Activated naive CD4-positive, alpha-beta T cell (primary cell): ENCODE measurements at places on chromosomes 3 and 15.

DNA sequence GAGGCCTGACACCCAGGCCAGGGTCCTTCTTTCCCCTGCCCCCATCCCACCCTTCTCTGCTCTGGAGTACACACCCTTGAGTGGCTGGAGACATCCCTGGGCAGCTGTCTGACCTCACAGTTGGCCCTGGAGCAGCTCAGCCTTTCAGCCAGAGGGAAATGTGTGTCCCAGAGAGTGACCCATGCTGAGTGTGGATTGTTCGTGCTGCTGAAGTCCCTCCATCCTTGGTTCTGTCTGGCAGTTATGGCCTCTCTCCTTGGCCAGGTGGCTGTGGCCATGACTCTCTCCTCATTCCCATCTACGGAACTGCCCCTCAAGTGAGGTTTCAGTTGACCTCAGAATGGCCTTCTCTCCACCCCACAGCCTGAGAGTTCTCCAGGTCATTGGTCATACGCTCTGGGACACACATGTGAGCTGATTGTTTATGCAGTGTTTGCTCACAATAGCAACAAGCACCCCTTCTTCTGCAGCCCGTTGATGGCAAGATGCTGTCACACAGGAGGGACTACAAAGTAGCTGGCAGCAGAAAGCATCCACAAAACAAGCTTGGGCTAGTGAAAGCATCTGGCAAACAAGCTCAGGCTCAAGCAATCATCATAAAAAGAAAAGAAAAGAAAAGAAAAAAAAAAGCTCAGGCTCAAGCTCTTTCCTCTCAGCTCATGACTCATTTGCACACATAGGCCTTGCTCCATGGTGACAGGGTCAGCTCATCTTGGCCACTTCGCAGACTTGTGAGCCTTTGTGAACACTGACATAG is 55.3 kb upstream of the ITGA11 start:
- DNase-seq: no peak

DNA sequence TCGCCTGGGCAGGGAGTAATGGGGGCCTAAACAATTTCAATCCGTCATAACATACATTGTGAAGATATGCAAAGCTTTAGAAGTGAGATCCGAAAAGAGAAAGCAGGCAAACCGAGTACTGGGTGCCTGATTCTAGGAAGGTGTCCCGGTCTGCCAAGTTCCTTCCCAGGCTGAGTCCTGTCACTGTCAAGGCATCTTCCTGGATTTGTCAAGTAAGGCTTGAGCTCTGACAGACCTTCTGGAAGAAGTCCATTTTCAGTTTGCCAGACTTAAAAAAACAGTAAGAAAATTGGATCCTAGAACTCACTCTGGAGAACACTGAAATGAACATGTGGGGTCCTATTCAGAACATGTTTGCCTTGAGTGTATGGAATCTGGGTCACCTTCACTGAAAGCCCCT is 253.9 kb downstream of the RORA start:
- no peak for DNase-seq

GRCh38 chr3:114685161-114685560 is 391.3 kb downstream of the TIGIT start:
- DNase-seq: no peak

GRCh38 chr3:149535333-149535685 is 60.8 kb downstream of the TM4SF4 start:
- no peak for DNase-seq

GRCh38 chr3:52827866-52828376 is 2.6 kb downstream of the ITIH4 start:
- DNase-seq: no peak

DNA sequence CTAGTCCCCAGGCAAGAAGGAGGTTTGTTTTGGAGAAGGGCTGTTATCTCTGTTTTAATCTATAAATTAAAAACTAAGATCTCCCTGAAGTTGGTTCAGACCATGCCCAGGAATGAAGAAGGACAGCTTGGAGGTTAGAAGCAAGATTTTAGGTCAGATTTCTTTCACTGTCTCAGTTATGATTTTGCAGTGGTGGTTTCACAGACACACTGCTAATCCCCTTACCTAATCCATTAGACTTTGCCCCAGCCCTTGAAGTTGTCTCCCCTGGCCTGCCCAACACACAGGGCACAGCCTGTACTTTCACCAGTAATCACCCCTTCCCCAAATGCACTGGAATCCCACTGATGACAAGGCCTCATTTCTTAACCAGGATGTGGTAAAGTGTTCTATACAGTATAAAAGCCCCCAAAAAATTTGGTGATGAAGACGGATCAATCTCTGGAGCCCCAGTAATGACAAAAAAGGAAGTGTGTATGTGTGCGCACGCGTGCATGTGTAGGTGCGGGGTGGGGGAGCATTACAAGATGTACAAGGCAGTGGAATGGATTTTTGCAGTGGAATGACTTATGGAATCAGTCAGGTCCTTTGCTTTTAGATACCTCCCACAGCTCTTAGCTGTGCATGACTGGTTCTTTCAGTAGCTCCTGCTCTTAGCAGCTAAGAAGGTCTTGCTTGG is 73.1 kb upstream of the TERB2 start:
- no peak for DNase-seq

DNA sequence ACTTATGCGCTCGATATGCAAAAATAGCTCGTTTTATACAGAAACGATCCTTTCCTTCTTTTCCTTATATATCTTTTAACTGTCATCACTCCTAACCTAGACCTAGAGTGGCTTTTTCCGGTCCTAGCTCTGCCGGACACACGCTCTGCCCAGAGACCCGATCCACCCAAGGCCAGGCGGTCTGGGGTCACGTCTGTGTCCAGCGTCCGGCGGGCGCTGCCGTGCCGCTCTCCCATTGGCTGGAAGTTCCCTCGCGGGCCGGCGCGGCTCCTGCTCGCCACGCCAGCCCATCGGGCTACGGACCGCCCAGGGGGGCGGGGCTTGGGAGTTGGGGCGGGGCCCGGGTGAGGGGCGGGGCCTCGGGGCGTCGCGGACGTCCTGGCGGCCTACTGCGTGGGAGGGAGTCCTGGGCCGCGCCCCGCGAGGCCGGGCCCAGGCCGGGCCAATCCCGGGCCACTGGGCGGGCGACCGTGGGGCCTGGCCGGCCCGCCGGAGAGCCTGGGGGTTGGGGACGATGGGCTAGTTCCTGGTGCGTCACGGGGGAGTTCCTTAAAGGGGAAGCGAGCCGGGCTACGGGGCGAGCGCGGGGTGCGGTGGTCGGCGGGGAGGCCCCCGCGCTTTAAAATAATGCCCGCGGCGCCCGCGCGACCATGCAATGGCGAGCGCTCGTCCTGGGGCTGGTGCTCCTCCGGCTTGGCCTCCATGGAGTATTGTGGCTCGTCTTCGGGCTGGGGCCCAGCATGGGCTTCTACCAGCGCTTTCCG is at the start of gene EDEM1:
Gene EDEM1 (plus strand): TSS at position 552 of the 764 bp plus-strand sequence. CDS start 99 bp downstream, at position 651.
- DNase-seq: peak; percentile 87

DNA sequence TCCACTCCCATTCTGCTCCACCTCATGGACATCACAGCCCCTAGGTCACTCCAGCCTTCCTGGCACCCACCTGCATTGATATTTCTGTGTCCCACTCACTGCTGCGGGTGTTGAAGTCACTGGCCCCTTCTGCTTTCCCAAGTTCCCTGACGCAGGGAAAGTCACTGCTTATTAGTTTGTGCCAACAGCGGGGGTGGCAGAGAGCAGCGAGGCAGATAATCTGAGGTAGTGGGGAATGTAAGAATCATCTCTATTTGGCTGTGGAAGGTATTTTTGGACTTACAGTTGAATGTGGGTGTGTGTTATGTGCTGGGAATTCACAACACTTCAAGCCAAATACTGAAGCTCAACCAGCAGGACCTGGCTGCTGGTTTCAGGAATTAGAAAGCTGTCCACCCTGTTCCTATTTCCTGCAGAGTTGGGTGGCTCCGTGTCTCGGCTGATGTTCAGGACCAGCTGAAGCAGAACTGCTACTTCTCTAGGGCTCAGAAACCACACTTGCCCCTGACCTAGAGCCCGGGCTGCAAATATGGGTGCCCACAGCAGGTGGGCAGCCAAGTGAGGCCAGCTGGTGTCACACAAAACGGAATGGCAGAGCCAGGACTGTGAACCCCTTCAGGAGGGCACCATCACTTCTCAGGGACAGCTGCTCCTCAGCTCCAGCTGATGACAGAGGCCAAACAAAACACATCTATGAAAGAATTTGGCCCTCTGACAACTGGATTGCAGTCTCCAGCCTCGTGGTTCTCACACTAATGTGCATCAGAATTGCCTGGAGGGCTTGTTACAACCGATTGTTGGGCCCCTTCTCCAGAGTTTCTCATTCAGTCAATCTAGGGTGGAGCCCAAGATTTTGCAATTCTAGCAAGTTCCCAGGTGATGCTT is 57.7 kb downstream of the SEMA5B start:
- no peak for DNase-seq

- DNase-seq: no peak
These were observed 17.4 kb downstream of the SUSD5 start for GRCh38 chr3:33201195-33201594.

GRCh38 chr15:32701863-32702262 is 15.9 kb upstream of the GREM1 start:
- no peak for DNase-seq

GRCh38 chr3:63089751-63090132 is 188.4 kb upstream of the SYNPR start:
- no peak for DNase-seq

GRCh38 chr15:64515196-64515595 is 54.8 kb downstream of the ZNF609 start:
- DNase-seq: no peak

DNA sequence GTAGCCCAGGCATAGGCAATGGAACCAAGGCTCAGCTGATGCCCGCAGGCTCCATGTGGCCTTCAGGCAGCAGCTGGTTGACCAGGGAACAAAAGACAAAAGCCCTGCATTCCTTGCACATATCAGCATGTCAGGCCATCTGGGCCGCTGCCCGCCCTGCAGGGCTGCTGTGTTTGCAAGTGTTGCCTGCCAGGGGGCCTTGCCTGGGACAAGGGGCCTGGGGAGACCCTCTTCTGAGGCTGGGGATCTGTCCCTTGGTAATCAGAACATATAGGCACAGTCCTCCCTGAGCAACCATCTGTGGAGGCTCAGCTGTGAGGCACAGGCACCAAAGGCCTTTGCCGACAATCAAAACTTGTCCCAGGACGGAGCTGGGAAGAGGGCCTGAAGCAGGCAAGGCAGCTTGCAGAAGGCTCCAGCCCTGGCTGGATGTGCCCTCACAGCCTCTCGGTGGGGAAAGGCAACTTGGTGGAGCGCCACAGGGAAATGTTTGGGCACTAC is 138.2 kb downstream of the TPRA1 start:
- no peak for DNase-seq

DNA sequence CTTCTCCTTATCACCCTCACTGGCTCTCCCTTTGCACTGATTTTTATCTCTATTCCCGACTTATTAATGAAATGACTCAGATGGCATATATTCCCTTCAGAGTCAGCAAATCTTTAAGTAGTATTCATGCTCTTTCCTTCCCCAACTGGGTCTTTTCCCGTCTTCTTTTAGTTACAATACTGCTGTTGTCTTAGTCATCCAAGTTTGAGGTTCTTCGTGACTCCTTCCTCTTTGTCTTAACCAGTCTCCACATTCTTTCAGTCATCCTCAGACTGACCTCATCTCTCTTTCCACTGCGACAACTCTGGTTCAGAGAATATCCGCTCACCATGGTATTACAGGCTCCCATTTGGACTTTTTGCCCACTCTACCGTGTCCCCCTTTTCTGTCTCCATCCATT is 12.4 kb downstream of the WDR5B start:
- no peak for DNase-seq

GRCh38 chr15:78875107-78875914 is 2.6 kb downstream of the MORF4L1 start:
- DNase-seq: no peak

DNA sequence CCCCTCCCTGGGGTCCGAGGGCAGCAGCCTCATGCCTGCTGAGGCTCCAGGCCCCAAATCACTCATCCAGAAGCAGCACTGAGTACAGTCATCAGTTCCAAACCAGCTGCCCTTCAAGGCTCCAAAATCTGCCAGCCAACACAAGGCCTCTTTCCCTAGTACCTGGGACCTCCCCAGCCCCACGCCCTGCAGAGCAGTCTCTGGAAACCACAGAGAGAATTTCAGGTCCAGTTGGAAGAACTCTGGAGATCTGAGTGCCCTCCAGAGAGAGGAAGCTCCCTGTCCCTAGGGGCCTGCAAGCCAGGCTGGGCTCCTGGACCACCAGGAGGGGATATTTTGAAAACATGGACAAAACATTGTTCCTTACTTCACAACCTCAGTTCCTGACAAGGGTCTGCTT is 26.2 kb downstream of the TKT start:
- no peak for DNase-seq

DNA sequence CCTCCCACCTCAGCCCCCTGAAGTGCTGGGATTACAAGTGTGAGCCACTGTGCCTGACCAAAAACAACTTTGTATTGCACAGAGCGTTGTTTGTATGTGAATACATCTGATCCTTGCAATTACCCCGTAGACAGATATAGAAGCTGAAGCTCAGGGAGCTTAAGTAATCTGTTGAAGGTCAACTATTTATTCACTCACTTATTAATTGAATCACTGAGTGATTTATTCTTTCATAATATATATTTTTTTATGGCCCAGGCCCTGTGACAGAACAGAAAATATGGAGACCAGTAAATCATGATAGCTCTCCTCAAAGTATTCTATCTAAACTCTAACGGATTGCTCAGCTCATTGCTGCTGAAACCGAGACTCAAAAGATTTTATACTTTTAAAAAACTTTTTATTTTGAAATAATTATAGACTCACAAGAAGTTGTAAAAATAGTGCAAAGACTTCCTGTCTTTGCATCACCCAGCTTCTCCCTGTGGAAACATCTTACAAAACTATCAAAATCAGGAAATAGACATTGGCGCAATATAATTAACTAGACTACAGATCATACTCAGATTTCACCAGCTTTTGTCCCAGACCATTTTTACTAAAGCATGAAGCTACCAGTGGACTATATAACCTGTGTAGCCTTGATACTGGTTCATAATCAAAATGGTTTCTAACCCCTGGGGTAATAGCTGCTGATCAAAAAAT is 466.1 kb downstream of the PDCD6IP start:
- DNase-seq: no peak
